ENCODE measurements at places on chromosomes 11 and 22.

DNA sequence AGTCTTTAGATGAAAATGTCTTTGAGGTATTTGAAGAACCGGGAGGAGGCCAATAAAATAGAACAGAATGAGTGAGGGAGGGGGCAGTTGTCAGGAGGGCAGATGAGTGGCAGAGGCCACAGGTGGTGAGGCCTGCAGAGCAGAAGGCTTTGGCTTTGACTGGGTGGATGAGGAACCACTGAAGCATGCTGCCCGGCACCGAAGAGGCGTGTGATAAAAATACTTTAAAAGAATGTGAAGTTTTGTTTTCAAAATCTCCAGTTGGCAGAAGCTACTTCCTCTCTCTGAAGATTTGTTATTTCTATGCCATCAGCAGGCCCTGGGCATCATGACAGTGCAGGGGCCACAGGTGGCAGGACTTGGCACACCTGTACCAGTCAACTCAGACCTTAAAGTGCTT, 6.3 kb downstream of the MS4A12 start:
- no peak for DNase-seq

DNA sequence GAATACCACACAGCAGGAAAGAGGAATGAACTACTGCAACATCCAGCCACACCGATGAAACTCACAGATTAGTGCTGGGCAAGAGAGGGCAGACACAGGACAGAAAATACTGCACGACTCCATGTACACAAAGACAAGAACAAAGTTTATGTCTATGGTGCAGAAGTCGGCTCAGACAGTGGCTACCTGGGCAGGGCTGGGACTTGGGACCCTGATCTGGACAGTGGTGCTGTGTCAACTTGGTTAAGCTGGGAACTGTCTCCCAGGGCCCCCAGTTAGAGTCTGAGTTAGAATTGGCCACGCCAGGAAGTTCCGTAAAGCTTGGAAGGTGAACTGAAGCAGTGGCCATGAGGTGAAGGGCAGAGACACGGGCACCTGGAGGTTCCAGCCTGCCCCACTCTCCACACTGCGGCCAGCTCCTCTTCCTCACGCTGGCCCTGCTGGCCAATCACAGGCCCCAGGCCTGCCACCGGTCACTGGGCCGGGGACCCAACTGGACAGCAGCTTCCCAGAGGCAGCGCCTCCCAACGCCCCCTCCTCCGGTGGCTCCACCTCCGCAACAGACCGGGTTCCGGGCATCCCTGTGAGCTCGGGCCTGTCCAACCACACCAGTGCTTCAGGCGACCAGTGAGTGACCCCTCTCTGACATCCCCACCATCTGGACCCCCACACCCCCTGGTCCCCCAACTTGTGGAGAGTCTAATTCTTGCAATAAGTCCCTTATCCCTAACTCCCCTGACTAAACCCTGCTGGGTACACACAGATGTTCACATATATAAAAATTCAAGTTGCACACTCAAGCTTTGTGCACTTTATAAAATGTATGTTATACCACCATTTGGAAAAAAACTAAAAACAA, 93.7 kb downstream of the MICAL3 start:
- DNase-seq, result no peak

GRCh38 chr22:45885171-45885840, 91.7 kb downstream of the WNT7B start:
- no peak for DNase-seq

DNA sequence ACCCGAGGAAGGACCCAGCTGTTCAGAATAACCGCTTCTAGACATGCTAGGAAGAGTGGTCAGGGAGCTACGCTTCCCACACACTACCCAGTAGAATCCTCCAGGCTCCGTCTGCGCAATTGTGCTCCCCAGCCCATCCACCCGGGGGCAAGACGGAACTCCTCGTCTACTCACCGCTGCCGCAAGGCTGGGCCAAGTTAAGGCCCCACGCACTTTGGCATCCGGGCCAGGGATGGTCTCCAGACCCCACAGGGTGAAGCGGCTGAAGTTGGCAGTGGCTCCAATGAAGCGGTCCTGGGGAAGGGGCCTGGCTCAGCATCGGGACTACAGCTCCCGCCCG, 757 bp downstream of the RNASEH2C start:
- no peak for DNase-seq

GRCh38 chr11:70712471-70712870, 314.1 kb downstream of the CTTN start:
- peak; percentile 37 for DNase-seq

DNA sequence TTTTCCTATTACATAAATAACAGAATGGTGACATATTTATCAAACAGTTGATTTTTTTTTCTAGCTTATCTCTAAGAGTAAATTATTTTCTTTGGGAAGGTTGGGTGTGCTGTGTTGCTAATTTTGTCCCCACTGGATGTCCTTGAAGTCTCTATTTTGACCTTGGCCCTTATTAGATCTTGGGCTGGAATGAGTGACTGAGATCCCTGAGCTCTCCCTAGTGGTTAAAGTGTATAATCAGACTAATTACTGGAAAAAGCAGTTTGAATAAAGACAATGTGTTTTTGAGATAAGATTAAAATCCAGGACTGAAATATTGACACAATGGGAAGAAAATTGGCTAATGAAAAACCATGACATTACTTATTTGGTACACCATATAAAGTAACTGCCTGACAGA, 56.1 kb downstream of the AASDHPPT start:
- DNase-seq, result no peak

- DNase-seq, result peak; percentile 31
Observed at GRCh38 chr11:19200410-19201201, 1.2 kb downstream of the CSRP3 start.

All from lower leg skin (tissue), 4 donors.